ENCODE measurements at places on chromosomes 12 and 14.

DNA sequence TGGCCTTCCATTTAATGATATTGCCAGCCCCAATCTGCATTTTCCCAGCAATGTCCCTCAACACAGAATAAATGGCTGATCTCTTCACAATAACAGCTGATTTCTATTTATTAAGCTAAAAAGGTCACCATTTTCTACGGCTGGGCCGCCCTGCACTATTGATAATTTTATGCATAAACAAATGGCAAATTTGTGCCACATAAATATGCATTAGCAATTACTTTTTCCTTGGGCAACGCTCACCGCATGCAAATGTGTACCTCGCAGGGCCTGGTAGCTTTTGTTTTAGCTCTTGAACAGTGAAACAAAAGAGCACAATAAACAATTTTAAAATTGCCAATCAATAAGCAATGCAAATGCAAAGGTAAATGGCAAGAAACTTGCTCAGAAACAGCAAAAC lies 331.9 kb upstream of the SOX5 start:
- DNase-seq, result no peak

- DNase-seq, result no peak
Observed at GRCh38 chr14:33126433-33126832, 187.8 kb downstream of the NPAS3 start.

DNA sequence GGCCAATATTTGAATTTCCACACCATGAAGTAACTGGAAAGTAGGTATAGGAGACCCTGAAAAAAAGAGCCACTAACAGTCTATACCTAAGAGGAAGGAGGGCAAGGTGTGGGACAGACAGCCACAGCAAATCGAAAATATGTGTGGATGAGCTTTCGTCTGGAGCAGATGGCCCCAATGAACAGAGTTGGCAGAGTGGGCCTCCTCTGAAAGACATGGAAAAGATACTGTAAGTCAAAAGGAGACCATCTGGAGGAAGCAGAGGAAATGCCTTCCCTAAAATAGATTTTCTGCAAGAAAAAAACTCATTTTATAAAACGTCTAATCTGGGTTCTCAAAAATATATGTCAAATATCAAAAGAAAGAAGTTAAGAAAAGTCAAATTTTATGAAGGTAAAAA lies 157.2 kb upstream of the PRKD1 start:
- DNase-seq, result no peak

DNA sequence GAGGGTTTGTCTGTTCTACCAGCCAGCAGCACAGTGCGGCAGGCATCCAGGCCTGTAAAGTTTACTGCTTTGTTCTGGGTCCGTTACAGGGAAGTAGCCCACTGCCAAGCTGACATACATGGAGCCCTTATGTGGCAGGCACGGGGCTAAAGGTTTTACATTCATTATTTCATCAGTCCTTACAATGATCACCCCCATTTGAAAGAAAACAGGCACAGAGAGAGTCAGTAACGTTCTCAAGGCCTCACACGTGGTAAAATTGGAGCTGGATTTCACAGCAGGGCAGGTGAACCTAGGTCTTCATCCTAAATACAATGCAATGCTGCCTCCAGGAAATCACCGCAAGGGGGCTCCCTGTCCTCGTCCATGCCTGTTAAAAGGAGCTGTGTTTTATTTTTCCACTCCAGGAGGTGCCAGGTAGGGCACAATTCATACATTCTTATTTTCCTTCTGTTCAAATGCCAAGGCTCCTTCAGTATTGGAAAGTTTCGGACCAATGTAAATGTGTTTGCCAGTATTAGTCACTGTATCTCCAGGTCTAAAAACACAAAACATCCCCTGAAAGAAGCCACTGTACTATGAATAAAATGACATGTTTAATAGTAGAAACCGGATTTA lies 172.2 kb upstream of the GZMB start:
- DNase-seq, result no peak

DNA sequence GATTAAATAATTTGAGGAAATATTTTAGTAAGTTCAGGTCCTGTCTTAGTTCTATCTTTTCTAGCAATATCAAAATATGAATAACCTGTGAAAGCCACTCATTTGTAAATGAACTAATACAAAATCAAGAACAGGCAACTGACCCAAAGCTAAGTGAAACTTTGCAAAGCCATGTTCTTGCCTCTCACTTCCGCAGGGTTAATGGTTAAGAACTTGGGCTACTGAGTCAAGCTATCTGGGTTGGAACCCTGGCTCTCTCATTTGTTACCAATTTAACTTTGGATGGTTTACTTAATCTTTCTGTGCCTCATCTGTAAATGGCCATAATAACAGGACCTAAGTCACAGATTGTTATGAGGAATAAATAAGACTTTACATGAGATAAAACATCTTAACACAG lies 2.8 kb downstream of the KIF21A start:
- DNase-seq, result no peak

DNA sequence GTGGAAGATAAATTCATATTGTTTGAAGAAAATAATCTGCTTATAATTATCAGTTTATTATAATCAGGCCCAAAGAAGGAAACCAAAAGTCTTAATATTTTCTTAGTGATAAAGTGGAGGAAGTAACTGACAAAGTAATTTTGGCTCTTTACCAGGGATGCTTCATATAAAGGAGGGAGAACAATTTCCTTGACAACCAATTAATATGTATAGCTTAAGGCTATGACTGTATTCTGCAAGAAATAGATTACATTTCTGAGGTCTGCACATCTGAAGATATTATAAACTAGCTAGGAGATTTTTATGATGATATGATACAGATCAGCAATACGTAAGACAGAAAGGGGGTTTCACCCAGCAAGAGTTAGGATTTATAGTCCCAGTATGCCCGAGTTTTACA lies 90.8 kb downstream of the BICD1 start:
- no peak for DNase-seq

GRCh38 chr14:46964378-46964777 lies 312.8 kb upstream of the RPL10L start:
- DNase-seq, result no peak

GRCh38 chr12:18146363-18146762 lies 56.4 kb upstream of the RERGL start:
- DNase-seq, result no peak

- DNase-seq, result no peak
Observed at GRCh38 chr14:22597265-22597664, 835 bp upstream of the ABHD4 start.

DNA sequence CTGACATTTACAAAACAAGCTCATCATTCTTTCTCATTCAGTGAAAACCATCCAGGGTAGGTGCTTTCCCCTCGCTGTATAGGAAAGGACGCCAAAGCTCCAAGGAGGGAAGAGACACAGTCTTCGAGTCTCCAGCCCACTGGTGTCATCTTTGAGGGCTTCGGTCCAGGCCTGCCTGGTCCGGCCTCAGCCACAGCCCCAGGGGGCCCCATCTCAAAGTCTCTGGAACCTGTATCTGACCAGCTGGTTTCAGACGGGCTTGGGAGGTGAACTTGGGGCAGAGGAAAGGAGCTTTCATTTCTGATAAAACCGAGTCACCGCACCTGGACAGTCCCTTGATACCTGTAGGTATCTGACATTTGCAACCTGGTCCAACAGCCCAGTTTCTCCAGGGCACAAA lies 229.5 kb upstream of the RTL1 start:
- DNase-seq, result no peak

DNA sequence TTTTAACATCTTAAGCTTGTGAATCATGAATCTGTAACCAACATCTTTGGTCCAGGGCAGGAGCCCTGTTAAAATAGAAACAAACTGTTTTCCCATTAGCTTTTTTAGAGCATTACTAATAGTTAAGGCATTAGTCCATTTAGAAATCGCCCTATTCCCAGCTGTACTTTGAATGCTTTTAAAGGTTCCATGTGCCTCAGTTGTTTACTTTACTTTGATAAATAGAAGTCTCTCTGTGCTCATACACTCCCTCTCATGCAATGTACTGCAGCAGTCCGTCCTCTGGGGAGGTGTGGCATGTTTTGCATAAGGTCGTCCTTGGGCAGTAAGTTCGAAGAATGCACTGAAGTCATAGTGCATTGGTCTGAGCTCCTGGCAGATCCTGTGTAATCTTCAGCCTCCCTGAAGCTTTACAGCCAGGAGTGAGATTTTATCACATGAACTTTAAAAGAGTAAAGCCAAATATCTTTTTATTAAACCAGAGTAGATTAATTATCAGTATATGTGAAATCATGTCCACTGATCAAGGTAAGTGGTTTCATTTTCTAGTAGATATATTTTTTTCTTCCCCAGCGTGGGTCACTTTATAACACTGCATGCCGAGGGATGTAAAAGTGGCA lies 134.7 kb downstream of the FGD4 start:
- no peak for DNase-seq

- no peak for DNase-seq
Observed at GRCh38 chr12:77980782-77981181, 150.1 kb downstream of the NAV3 start.

DNA sequence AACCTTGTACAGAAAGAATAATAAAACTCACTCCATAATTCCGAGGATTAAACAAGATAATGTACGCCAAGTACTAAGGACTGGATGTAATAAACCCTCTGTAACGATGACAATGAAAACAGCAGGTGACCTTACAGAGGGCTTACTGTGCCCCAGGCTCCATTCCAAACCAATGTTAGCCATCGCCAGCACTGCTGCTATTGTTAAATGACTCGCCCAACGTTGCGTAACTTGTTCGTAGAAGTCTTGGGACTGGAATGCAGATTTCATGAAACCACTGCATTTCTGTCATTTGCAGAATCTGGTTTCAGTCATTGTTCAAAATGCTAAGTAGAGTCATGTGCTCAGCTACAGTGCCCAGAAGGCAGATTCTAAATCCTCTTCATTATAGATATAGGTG lies 728 bp upstream of the STON2 start:
- no peak for DNase-seq

DNA sequence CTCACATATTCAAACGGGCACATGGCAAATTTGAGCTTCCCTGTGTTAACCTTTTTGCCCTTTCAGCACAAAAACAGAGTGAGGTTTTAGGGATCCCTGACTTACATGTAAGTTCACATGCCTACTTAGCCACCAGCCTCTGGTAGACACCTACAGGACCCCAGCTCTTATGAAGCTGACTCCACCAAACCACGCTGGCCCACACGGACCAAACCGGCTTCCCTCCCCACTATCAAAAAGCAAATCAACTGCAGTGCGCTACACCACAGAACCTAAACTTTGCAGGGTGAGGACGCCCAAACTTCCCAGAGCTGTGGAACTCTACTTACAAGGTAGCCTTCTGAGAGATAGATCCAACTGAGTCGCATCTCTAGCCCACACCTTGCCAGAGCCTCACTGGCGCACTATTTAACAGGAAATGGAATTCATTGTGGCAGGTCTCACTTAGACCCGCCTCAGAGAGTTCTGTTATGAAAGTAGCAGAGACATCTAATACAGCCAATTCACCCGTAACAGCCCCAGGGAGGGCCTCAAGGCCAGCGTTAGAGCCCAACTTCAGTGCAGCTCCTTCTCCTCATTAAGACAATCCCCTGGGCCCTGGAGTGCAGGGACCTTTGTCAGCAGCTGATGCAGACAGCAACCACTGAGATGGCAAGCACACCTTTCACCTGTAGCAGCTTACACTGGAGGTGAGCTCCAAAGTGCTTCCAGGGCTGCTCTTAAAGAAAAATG lies 49.2 kb downstream of the SH2B3 start:
- no peak for DNase-seq

GRCh38 chr14:94681300-94682060 lies 69.3 kb downstream of the SERPINA3 start:
- no peak for DNase-seq

DNA sequence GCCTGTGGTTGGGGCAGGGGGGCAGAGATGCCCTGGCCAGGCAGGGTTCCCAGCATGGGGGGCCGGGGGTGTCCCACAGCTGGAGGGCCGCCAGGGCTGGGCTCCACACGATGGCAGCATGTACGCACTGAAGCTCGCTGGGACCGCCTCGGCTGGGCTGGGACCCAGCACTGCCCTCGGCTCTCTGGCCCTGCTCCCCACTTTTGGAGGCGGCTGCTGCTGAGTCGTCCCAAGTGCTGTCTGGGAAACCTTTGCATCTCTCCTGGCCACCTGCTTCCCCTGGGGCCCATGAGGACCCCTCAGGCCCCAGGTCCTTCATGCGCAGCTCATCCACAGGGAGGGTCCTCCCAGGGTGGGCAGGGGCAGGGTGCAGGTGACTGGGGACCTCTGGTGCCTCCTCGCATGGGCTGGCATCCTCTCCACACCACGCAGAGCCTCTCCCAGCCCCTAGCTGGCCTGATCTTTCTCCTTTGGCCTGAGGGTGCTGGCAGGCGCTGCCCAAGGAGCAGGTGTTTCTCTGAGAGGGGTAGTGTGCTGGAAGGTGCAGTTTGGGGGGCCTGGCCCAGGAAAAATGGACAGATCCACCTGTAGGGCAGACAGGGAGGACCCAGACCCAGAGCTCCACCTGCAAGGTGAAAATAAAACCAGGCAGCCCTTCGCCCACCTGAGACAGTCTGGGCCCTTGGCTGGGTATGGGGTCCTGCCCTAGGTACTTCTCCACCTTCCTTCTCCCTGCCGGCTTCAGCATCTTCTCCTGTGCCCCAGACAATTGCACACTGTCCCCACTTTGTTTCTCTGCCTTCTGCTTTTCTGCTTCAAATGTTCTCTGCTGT lies 46.9 kb downstream of the DLK1 start:
- no peak for DNase-seq

GRCh38 chr12:130013771-130014484 lies 110.1 kb upstream of the TMEM132D start:
- no peak for DNase-seq

DNA sequence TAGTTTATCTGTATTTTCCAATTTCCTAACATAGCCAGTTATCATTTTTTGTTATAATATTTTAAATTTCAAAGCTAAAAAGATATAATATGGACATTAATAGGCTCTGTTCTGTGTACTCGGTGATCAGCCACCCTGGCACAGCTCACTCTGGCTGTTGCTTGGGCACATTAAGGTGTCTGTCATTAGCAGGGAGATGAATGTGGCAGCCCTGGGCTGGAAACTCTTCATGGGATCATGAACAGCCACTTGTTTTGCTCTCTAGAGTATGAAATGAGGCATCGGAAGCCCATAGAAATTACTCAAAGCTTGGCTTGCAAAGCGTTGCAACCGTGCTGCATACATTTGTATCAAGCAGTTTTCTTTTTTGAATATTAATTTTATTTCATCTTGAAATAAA lies 233.2 kb downstream of the DACT1 start:
- DNase-seq, result no peak

GRCh38 chr12:57171668-57172067 lies 24.2 kb upstream of the LRP1-AS start:
- DNase-seq, result no peak

DNA sequence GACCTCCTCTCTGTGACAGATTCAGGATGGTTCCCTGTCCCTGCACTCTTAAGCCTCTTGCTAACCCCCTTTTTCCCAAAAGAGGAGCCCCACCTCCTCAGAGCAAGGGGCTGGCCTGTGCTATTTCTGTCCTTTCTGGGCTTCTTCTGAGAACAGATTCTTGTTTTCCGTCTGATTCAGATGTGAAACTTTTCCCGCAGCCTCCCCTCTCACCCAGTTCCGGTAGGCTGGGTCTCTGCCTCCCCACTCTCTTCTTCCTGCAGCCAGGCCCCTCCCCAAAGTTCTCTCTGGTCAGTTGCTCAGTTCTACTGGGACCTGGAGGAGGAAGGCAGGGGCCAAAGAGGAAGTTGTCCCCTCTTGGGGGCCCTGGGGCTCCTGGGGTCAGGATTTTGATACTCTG lies 11.8 kb downstream of the PDE1B start:
- no peak for DNase-seq

GRCh38 chr14:74583689-74584434 lies 28.2 kb downstream of the LTBP2 start:
- no peak for DNase-seq

GRCh38 chr12:120862664-120863063 lies 41.5 kb downstream of the SPPL3 start:
- DNase-seq, result no peak
